Fibroblast of skin of scalp (primary cell): ENCODE measurements at places on chromosomes 4 and X.

DNA sequence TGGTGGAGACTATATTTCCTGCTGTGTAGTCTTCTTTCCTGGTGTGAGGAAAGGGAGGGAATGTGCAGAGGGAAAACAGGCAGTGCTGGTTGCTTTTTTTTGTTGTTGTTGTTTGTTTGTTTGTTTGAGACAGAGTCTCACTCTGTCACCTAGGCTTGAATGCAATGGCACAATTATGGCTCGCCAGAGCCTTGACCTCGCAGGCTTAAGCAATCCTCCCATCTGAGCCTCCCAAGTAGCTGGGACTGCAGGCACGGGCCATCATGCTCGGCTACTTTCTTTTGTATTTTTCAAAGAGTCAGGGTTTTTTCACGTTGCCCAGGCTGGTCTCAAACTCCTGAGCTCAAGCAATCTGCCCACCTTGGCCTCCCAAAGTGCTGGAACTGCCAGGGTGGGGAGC, 82.5 kb downstream of the RELL1 start:
- DNase-seq: no peak

- no peak for DNase-seq
Measured at GRCh38 chr4:69070590-69070989, 25.7 kb upstream of the UGT2B7 start.

DNA sequence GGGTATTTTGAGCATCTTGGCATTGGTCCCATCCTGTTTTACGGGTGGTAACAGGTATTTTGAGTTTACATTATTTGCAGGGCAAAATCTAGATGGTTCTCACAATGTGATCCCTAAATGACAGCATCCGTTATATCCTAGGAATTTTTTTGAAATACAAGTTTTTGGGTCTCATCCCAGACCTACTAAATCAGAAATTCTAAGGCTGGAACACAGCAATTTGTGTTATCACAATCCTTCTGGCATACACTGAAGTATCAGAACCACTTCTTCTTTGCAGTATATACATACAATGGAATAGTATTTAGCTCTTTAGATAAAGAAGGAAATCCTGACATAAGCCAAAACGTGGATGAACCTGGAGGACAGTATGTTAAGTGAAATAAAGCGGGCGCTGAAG, 104.1 kb upstream of the LSM6 start:
- no peak for DNase-seq

DNA sequence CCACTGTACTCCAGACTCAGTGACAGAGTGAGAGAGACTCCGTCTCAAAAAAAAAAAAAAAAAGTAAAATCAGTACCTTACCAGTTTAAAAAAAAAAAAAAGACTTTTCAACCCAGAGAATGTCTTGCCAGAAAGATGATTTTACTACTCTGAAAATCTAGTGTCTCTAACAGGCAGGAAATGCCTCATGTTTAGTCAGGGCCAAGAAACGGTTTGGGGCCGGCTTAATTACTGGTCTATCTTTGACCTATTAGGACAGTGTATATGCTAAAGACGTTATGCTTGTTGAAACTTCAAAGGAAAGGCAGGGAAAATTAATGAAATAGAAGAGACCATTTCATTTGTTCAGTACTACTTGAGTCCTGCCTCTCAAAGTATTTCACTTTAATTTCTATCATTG, 9.9 kb downstream of the BEND4 start:
- DNase-seq: no peak

- no peak for DNase-seq
Measured at GRCh38 chr4:685679-686412, 3.1 kb downstream of the SLC49A3 start.

- no peak for DNase-seq
Measured at GRCh38 chrX:151042842-151043241, 59.7 kb downstream of the HMGB3 start.

DNA sequence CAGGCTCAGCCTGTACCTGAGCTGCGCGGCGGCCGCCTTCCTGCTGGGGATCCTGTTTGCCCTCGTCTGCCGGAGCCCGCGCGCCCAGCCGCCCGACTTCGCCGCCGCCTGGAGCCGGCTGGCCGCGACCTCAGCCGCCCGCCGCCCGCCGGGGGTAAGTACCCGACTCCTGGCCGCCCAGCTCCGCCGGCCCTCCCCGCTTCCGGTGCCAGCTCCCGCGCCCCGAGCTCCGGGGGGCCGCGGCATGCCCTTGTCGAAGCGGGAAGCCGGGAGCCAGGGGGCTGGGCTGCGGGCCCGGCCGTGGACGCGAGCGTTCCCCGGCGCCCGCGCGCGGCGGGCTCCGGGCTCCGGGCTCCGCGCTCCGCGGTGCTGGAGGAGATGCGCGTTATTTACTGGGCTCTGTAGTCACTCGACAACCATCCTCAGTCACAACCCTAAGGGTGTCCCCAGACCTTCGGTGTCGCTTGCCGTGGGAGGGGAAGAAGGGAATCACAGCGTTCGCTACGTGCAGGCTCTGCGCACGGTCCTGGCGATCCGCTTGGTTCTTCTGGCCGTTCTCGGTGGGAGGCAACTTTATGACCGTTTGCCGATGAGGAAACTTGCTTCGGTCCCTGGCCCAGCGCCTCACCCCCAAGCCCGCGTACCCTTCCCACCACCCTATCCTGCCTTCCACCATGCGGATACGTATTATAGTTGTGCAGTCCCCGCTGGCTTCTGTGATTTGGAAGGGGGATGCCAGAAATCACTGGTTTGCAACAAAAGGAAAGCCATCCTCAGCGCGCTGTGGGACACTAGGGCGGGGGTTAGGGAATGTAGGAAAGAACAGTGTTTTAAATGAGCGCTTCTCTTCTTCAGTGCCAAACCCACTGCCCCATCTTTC, 944 bp downstream of the SNX25 start:
- DNase-seq: peak; percentile 52

DNA sequence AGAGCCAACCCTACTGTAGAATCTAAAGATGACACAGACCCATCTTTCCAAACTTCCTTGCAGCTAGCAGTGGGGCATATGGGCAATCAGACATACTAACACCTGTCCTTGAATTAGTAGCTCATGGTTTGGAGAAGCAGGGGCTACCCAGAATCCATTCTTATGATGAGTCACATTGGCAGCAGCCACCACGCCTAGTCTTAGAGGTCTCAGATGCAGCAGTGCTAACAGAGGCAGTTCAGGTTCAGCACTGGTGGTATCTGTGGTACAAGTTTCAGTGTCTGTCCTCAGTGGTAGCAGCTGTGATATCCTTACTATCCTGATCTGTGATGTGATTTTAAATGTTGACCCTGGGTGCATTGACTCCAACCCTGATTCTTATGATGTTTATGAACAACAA, 68.1 kb downstream of the FRMPD4 start:
- DNase-seq: no peak

- no peak for DNase-seq
Measured at GRCh38 chr4:81806485-81806884, 334.8 kb upstream of the RASGEF1B start.

DNA sequence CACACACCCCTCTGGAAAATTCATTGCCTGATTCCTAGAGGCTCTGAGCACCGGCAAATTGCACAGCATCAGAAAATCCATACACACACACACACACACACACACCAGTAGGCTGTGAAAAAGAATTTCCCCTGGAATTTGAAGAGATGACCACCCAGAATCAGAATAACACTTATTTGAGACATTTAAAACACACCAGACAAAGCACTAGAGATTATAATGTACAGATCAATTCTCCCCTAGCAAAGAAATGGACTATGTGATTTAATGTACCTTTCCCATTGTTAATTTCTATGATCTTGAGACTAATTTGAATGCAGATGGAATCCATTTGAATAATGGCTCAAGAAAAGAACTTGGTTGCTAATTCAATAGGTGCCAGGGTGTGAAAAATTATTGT, 399.3 kb downstream of the HNRNPD start:
- no peak for DNase-seq

DNA sequence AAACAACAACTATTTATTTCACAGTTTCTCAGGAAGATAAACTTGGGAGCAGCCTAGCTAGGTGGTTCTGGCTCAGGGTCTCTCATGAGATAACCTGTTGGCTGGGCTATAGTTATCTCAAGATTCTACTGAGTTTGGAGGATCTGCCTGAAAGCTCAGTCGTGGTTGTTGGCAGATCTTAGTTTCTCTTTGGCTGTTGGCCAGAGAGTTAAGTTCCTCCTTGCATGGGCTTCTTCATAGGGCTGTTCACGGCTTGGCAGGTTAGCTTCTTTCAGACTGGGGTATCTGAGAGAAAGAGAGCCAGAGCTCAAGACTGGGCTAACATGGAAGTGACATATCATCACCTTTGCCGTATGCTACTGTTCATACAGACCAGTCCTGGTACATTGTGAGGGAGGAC, 28.7 kb downstream of the SEC24B start:
- DNase-seq: no peak

DNA sequence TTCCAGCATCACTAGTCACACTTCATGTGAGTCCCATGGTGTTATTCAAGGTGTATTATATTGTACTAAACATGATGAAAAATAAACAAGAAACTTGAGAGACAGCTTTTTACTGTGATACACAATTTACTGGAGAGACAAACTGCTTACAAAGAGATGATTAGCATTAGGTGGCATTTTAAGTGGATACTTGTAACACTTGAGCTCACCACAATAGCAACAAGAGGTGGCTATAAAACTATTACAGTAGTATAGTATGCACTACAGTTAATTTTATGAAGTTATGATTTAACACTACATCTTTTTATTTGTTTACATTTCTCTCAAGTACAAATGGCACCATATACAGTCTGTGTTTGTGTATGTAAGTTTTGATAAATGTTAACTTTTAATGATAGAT, 246.6 kb downstream of the PARM1 start:
- DNase-seq: no peak

GRCh38 chr4:151690164-151690870, 70.5 kb downstream of the GATB start:
- peak; percentile 46 for DNase-seq

DNA sequence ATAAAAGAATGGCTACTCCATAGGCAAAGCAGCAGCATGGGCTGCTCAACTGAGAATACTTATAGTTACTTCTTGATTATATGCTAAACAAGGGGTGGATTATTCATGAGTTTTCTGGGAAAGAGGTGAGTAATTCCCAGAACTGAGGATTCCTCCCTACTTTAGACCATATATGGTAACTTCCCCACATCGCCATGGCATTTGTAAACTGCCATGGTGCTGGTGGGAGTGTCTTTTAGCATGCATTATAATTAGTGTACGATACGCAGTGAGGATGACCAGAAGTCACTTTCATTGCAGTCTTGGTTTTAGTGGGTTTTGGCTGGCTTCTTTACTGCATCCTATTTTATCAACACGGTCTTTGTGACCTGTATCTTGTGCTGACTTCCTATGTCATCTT, 141.5 kb downstream of the MAGEB17 start:
- no peak for DNase-seq

GRCh38 chr4:118711052-118711451, 25.9 kb downstream of the METTL14 start:
- DNase-seq: no peak

DNA sequence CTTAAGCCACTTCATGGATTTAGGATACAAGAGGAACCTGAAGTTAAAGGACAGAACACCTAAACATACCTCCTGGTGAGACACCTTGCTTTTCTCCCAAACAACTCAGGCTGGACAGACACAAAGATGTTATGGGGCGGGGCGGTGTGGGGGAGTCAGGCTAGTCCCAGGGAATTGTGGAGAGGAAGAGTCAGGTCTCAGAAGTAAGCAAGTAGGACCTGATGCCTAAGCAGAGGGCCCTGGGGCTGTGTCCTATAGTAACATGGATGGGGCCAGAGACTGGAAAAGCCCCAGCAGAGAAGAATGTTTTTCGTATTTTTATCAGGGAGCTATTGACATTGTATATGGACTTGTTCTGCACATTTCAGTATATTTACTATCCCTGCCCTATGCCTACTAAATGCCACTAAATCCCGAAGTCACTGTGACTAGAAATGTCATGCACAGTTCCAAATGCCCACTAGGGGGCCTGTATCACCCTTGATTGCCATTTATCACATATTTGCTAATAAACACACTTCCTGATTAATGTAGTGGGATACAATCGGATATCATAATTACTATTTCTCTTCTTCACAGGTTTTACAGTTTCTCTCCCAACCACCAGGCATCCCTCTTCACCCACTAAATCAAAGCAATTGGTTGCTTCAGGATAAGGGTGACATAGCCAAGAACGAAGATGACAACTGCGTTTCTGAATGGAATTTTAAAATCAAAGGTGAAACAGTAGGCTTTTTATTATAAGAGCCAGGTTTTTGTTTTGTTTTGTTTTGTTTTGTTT, 23.8 kb upstream of the ARHGAP10 start:
- DNase-seq: peak; percentile 51
